Fibroblast of skin of right biceps (primary cell): ENCODE measurements at places on chromosomes 1 and 21.

DNA sequence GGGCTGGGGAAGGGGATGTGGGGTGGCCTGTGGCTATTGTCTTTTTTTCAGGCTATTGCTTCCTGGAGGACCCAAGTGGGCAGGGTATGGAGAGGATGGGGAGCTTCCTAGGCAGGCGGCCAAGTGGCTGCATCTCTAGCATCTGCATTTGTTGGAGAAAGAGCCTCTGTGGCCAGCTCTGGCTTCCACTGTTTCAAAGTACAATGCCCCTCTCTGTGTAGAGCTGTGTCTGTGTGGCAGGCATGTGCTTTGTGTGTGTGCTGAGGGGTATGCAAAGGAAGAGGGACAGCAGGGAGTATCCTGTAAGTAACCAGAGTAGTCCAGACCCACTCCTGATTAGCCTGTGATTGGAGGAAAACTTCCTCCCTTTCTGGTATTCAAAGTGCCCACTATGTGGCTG is 40.6 kb downstream of the KCNA2 start:
- no peak for DNase-seq

GRCh38 chr1:35062518-35063196 is 16.5 kb upstream of the ZMYM1 start:
- DNase-seq, result no peak

DNA sequence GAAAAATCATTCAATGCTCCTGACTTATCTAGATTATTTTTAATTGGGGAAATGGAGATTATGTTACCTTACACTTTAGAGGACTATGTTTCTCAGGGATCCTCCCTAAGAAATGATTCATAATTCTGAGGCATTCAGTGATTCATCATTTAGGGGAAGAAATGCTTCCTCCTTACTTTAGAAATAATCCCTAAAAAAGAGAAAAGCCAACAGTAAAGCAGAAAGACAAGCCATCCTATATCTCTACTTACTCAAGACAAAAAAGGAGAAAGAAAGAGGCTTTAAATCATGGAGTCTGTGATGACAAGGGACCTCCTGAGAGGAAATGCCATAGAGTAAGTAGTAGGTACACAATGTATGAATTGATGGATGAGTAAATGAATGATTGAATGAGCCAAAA is 137.0 kb downstream of the BRINP2 start:
- peak; percentile 77 for DNase-seq

DNA sequence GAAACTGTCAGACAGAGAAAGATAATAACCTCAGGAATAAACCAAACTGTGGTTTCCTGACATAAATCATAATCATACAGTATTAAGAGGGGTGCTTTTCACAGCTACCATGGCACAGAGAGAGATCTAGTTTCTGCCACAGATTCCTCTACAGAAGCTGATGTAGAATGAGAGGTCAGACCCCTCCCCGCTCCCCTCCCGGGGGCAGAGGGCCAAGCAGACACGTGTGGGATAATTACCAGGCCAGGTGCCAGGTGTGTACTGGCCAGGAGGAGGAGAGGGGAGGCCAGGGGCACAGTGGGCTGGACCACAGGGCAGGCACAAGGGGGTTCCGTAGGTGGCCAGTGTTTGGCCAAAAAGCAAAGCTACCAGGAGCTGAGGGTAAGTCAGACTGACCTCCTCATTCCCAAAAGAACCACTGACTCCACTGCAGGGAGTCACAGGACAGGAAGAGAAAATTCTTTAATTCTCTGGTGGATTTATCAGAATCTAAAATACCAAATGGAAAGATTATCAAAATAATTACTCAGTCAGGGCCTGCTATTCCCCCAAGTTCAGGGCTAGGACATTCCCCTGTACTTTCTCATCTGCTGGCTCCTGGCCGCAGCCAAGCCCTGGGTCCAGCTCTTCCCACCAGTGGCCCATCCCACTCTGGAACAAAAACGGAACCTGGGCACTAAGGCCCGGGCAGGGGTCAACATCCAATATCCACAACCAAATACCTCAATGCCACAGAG is 30.0 kb downstream of the C2CD2 start:
- DNase-seq, result peak; percentile 54

DNA sequence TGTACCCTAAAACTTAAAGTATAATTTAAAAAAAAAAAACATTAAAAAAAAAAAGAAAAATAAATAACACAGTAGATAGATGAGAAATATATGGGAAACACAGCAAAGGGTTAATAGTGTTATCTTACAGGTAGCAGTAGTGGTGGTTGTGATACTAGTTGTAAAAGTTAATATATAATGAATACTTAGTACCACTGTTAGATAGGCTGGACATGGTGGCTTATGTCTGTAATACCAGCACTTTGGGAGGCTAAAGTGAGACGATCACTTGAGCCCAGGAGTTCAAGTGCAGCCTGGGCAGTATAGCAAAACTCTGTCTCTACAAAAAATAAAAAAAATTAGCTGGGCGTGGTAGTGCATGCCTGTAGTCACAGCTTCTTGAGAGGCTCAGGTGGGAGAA is 32.6 kb upstream of the CD46 start:
- DNase-seq, result no peak

- no peak for DNase-seq
Observed at GRCh38 chr1:17452686-17453085, 13.2 kb upstream of the RCC2 start.

DNA sequence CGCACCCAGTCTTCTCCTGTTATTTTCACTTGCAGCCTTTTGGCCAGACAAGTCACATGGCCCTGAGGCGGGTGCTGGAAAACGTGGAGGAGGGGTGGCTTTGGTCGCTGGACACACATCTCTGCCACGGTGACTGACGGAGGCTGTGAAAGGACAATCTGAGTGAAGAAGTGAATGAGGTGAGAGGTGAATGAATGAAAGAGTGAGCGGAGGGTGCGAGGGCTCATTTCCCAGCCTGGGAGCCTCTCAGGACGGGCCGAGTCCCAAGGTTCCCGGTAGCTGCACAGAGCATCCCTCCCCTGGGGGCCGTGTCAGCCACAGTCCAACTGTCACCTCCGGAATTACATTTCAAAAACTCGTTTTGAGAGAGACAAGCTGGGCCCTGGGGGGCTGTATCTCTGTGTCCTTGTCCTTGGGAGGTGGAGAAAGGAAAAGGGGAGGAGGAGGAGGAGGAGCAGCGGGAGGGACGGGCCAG is 89.6 kb downstream of the UBIAD1 start:
- no peak for DNase-seq

GRCh38 chr1:60963167-60963940 is 119.0 kb upstream of the NFIA start:
- DNase-seq, result no peak

- DNase-seq, result no peak
Observed at GRCh38 chr1:26094677-26095383, 16.8 kb upstream of the PDIK1L start.

- no peak for DNase-seq
Observed at GRCh38 chr1:211723273-211723672, 47.9 kb upstream of the NEK2 start.

- peak; percentile 4 for DNase-seq
Observed at GRCh38 chr1:171841931-171842761, 848 bp downstream of the DNM3 start.
